ENCODE measurements at places on chromosomes 5 and 9.

DNA sequence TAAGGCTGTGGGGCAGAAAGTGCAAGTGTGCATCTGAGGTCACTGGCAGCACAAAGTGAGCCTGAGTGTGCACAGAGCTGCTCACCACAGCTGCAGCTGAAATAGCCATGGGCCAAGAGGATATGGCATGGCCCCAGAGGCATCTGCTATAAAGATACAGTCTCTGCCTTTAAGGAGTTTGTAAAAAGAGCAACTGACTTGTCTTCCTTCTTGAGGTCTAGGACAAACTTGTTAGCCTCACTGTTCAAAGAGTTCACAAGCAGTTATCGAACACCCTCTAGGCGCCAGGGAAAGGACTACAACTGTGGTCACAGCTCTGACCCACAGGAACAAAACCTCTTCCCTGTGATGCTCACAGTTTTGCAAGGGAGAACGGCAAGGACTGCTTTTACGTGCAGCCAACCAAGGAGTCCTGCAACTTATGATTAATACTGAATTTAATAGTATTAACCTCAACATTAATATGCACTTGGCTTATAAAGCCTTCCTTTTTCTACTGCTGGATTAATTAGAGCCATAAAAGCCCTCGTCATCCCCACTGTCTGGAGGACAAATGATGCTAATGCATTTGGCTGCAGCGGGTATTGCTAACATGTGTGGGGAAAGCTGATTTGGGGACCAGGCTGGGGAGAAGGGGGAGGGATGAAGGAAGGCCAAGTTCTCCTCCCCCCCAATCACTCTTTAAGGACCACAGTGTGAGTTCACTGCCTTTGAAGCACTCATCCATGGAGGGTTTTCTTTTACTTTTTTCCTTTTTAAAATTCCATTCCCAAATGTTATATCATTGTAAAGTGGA is 189.8 kb upstream of the TRIM32 start:
- H3K36me3 ChIP-seq, result no peaks in the 10 kb centered on the region
- peaks cover under 1% of the 10 kb centered on the region for H3K4me1 ChIP-seq
- H3K4me3 ChIP-seq, result no peak overlapping the region

DNA sequence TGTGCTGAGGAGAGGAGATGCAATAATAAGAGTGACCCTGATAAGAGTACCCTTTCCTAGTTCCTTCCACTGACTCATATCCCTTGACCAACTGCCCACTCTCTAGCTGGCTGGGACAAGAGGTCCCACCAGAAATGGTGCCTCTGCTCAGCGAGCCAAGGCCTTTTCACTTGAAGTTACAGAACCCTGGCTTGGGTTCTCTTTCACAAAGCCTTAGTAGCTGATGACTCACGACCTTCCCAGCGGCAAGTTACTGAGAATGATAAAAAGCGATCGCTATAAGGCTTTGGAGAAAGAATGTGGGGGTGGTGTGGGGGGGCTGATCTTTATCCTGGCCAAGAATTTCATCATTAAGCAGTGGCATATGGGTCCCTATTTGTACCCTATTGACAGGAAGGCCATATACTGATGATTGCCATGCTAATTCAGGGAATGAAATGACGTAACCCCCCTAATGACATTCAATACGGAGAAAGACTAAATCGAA is 90.3 kb downstream of the FBXO38 start:
- H3K4me3 ChIP-seq, result no peak overlapping the region
- H3K4me1 ChIP-seq, result peaks cover 6% of the 10 kb centered on the region
- DNase-seq, result peak; percentile 83
- no peak overlapping the region for H3K27ac ChIP-seq

GRCh38 chr9:105416840-105417239 is 31.0 kb upstream of the FSD1L start:
- no peaks in the 10 kb centered on the region for H3K4me1 ChIP-seq
- H3K27me3 ChIP-seq, result no peaks in the 10 kb centered on the region
- no peak for DNase-seq
- no peaks in the 10 kb centered on the region for H3K36me3 ChIP-seq

DNA sequence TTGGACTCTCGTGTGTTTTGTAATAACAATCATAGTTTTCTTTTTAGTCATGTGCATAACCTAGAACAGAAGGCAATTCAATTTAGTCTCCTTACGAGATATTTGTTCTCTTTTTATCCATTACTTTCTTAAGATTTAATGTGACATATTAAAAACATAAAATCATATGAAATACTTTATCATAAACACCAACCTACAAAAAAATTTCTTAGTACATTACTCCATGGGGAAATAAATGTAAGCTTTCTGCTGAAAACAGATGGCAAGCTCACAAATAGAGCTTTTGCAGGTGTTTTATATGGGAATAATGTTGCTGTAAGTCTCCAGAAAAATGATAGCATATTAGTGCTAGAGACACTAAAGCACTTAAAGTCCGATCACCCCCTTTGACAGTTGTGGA is 1035.2 kb upstream of the ARRDC3 start:
- H3K4me1 ChIP-seq, result no peaks in the 10 kb centered on the region
- no peak for DNase-seq
- H3K36me3 ChIP-seq, result no peaks in the 10 kb centered on the region
- no peak overlapping the region for H3K27ac ChIP-seq
- H3K4me3 ChIP-seq, result no peak overlapping the region

DNA sequence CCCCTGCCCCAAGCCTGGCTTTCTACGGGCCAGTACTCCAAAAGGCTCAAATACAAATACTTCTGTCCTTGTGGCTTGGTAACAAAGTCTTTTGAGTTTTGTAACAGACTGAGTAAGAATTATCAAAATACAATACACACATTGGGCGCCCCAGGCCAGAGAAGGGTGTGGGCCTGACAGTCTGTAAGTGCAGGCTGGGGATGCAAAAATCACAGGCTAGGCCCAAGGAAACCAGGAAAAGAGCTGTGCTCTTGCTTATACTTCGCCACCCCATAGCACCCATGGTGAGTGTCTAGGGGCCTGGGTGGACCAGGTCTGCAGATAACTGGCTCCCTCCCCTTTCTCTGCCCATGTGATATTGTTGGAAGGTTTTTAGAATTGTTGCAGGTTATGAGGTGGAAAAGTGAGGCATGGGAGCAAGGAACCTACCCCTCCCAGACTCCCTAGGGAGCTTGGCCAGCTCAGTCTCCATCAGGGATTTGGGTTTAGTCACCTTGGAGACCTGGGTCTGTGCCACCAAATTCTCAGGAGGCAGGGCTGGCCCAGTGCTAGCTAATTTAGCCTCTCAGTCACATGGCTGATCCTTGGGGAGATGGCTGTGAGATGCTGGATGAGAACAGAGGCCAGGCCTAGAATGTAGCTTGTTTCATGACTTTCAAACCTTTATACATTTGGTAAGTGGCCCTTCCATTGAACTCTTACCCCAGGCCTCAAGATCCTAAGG is 72.9 kb downstream of the TARS1 start:
- no peaks in the 10 kb centered on the region for H3K4me1 ChIP-seq
- no peak overlapping the region for H3K27ac ChIP-seq
- H3K4me3 ChIP-seq, result no peak overlapping the region
- H3K27me3 ChIP-seq, result no peaks in the 10 kb centered on the region
- no peaks in the 10 kb centered on the region for H3K36me3 ChIP-seq
- peak; percentile 20 for DNase-seq

DNA sequence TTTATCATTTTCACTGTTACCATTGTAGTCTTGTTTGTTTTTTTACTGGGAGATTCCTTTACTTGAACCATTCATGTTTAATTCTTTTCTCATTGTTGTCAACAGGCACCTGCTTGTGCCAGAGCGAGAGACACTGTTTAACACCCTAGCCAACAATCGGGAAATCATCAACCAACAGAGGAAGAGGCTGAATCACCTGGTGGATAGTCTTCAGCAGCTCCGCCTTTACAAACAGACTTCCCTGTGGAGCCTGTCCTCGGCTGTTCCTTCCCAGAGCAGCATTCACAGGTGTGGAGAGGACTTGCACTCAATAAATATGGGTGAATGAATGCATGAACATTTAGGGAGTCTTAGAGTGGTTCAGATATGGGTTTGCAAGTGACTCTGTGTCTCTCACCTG is 37.5 kb downstream of the NUP214 start:
- DNase-seq, result no peak
- no peaks in the 10 kb centered on the region for H3K27me3 ChIP-seq
